ENCODE measurements at places on chromosomes 1 and 21.

DNA sequence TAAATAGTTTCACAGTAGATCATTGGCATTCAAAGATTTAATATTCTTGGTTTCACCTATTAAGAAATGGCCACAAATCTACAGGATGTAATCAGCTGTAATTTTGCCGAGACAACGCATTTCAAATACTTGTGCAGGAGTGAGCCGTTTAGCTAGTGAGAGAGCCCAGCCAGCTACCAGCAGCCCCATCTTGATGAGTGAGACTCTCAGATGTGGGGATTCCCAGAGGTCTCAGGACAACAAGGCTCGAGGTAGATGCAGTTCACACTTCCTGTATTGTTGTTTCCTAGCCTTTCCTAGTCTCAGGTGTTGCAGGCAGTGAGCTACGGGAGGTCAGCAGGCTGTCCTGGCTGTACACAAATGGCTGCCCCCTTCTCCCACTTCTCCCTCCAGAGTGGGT, 108.6 kb downstream of the PBX1 start:
- DNase-seq: no peak

GRCh38 chr1:223659711-223660110, 5.8 kb downstream of the CAPN8 start:
- DNase-seq: no peak

GRCh38 chr1:13597166-13597565, 13.5 kb downstream of the PDPN start:
- DNase-seq: no peak

- DNase-seq: no peak
These were observed at the start of gene SKI for GRCh38 chr1:2228157-2228594. TSS of gene SKI (plus strand) at chr1:2228319. CDS start at chr1:2228767, 448 bp downstream.

- no peak for DNase-seq
These were observed 605.3 kb upstream of the USP24 start for GRCh38 chr1:55820501-55820900.

- no peak for DNase-seq
These were observed 14.0 kb downstream of the SEMA6C start for GRCh38 chr1:151132335-151133017.

DNA sequence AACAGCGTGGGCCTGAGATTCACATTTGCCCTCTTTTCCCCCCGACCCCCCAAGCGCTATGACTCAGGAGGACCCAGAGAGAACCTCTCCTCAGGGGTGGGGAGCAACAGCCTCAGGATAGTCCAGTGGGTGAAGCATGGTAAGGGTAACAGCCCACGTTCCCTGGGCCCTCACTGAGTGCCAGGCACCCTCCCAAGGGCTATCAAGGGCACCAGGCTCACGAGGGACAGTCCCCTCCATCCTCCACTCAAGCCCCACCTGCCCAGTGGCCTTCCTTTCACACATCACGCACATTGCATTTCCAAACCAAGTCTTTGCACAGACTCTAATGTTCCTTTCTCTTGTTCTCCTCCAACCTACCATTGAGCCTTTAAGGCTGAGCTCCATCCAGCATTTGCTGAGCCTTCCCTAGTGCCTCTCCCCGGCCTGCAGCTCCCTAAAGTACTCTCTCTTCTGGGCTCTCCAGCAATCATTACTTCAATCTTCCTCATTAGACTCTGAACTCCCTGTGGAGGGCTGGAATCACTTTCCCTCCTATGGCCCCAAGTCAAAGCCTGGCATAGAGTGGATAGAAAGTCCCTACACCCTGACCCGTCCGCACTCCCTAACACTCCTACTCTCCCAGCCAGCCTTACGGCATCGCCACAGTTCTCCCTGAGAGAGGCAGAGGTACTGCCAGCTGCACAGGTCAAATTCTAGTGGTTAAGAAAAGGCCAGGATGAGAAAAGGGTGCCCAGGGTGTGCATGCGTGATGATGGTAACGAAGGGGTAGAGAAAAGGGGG, 1.0 kb downstream of the AKR7A2 start:
- DNase-seq: no peak

GRCh38 chr1:2073382-2074230, 23.4 kb downstream of the PRKCZ start:
- peak; percentile 45 for DNase-seq

DNA sequence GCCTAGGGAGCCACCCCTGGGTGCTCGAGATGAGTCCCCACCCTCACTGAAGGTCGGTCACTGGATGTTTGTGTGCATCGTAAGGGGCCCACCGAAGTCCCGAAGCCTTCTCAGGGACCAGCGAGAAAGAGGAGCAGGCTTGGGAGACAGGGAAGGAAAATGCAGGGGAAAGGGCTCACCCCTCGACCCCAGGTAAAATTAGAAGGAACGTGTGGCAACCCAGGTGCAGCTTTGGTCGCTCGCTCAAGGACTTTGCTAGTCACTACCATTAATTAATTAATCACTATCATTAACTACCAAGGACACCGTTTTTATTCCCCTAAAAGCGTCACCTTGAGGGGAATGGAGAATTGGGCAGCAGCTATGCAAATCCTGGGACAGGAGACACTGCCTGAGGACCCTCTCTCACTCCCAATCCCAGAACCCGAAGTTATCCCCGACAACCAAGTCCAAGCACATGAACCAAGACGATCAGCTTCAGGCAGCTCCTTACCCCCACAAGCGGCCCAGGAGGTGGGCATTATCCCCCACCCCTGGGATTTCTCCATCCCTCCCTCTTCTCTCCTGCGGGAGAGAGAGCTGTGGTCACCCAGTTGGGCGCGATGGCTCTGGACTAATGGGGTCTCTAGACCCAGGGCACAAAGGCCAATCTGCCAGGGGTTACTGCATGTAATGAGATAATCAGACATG, 4.2 kb upstream of the SIM2 start:
- no peak for DNase-seq

GRCh38 chr1:51642739-51643142, 25.8 kb downstream of the OSBPL9 start:
- DNase-seq: peak; percentile 96

- DNase-seq: no peak
These were observed 19.5 kb downstream of the ERG start for GRCh38 chr21:38478782-38479181.

DNA sequence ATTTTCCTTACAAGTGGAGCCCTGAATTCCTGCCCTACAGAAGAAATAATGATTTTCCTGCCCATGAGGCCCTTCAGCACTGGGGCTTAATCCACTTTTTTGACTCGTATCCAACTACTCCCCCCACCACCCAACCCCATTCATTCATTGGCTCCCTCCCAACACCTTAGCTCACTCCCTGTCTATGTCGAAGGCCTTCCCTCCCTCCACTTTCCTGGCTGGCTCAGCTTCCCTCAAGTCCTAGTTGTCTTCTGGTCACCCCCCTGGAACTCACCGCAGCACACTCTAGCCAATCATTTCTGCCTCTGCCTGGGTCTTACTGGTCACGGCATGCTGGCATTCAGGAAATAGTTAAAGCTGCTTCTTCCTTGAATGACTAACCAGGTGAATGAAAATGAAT, 118.9 kb downstream of the PGBD5 start:
- DNase-seq: peak; percentile 22

- no peak for DNase-seq
These were observed 9.2 kb upstream of the SNAPIN start for GRCh38 chr1:153649137-153649862.

DNA sequence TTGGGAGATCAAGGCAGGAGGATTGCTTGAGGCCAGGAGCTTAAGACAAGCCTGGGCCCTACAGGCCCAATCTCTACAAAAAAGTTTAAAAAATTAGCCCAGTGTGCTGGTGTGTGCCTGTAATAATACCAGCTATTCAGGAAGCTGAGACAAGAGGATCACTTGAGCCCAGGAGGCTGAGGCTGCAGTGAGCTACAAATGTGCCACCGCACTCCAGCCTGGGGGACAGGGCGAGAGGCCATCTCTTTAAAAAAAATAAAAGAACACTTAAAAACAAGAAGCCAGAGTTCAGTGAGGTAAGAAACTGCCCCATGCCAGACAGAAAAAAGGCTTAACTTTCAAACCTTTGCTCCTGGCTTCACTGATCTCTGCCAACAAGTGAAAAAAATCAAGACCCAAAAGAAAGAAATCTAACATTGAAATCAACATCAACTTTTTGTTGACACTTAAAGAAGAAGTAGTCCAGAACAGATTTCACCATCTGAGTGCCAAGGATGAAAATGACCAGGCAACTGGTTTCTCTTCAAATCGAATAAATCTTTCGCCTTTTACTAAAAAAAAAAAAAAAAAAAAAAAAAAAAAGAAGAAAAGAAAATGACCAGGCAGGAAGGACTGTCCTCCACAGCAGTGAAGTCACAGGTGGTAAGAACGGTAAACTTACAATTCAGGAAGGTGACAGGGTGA, 51.2 kb downstream of the SLC45A1 start:
- DNase-seq: no peak

DNA sequence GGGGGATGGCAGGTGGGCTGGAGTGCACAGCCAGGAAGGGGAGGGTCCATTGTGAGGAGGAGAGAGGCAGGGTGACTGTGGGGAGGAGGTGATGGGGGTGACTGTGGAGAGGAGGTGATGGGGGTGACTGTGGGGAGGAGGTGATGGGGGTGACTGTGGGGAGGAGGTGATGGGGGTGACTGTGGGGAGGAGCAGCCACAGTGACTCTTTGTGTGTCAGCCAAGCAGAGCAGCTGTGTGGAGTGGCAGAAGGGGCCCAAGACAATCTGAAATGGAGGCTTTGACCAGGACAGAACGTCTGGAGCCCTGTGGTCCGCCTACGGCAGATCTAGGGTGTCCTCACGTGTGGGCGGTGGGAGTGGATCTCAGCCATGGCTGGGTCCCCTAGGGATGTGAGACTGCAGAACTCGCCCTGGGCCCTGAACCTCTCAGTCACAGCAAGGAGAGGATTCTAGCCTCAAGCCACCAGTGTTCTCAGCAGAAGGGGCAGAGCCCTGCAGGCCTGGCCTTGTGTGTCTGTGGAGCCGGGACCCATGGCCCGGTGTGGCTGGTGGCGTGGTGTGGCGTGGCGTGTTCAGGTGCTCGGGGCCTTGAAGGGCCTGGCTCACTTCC, 81.5 kb downstream of the OBSCN start:
- no peak for DNase-seq

- no peak for DNase-seq
These were observed 552.0 kb upstream of the USP24 start for GRCh38 chr1:55767171-55767570.

DNA sequence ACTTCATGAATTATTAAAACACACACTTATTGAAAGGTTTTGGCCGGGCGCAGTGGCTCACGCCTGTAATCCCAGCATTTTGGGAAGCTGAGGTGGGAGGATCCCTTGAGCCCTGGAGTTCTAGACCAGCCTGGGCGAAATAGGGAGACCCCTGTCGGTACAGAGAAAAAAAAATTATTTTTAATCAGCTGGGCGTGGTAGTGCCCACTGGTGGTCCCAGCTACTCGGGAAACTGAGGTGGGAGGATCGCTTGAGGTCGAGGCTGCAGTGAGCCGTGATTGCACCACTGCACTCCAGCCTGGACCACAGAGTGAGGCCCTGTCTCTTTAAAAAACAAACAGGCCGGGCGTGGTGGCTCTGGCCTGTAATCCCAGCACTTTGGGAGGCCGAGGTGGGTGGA, 1.7 kb downstream of the GABPB2 start:
- no peak for DNase-seq

DNA sequence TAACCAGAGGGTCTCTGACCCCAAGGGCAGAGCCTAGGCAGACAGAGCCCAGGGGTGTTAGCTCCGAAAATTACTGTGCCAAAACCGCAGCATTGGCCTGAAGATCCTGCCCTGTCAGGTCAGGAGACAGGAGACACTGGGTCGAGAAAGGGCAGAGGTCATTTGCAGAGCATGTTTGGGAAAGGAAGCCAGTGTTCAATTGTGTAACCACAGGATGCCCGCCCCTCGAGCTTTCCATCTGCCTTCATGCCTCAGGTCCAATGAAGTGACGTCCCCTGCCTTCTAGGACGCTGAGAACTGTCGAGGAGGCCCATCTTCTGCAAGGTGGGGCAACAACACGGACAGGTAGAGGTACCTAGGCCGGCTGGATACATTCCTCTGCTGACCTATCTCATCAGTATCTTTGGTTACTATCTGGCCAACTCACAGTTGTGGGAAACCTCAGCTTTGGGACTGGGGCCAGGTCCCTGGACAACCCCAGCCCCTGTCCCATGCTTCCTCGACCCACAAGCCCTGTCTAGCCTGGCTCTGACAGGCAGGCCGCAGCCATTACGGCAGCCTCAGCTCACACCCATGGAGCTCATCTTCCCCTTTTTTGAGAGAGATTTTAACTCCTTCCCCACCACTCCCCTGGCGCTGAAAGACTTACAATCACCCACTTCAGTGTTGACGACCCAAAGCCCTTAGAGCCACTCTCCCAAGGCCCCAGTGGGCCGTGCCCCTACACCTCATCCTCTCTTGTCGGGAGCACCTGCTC, 1.3 kb downstream of the ARL8A start:
- DNase-seq: no peak

GRCh38 chr1:161549652-161550051, at the start of gene FCGR3A:
TSS of gene FCGR3A (minus strand) at chr1:161549818. CDS start at chr1:161549736, 82 bp downstream.
- DNase-seq: no peak

DNA sequence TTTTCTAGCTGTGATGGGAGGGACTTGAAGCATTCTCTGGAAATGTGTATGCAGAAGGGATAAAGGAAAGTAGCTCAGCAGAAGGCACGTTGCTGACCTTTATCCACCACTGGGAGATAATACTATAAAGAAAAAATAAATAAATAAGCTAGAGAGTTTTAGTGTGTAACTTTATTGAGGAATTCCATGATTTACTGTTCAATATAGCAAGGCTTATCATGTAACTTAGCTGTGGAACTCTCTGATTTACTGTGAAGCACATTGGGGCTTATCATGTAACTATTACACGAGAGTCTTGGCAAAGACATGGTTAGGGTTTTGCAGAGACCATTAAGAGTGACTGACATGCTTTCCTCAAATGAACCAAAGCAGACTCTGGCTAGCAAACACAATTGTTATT, 316.1 kb upstream of the SNX7 start:
- DNase-seq: no peak

DNA sequence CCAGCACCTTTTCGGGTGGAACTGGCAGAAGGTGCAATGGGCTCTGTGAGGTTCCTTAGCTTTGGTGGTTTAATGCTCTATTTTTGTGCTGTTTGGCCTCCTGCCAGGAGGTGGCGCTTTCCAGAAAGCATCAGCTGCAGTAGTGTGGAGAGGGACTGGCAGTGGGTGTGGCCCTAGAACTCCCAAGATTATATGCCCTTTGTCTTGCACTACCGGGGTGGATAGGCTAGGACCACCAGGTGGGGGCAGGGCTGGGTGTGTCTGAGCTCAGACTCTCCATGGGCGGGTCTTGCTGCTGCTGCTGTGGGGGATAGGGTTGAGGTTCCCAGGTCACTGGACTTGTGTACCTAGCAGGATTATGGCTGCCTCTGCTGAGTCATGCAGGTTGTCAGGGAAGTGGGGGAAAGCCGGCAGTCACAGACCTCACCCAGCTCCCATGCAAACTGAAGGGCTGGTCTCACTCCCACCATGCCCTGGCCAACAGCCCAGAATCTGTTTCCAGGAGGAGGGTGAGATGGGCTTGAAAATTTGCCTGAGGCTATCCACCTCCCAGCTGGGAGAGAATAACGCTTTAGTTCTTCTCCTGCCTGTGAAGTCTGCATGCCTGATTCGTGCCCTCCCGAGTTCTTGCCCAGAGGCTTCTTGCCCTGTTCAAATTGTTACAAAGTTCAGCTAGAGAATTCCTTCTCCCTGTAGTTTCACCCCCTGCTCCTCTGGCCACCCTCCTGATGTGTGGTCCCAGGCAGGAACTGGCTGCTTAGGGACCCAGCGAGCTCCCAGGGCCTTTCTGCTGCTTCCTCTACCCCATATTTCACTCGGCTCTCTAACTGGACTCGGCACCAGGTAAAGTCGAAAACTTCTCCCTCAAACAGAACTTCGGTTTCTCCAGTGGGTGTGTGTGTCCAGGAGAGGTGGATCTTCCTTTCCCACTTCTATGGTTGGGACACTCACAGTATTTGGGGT, 76.5 kb upstream of the BTG3 start:
- peak; percentile 9 for DNase-seq

Data from fibroblast of skin of right quadriceps (primary cell).